ENCODE measurements at places on chromosomes 13 and 19.

DNA sequence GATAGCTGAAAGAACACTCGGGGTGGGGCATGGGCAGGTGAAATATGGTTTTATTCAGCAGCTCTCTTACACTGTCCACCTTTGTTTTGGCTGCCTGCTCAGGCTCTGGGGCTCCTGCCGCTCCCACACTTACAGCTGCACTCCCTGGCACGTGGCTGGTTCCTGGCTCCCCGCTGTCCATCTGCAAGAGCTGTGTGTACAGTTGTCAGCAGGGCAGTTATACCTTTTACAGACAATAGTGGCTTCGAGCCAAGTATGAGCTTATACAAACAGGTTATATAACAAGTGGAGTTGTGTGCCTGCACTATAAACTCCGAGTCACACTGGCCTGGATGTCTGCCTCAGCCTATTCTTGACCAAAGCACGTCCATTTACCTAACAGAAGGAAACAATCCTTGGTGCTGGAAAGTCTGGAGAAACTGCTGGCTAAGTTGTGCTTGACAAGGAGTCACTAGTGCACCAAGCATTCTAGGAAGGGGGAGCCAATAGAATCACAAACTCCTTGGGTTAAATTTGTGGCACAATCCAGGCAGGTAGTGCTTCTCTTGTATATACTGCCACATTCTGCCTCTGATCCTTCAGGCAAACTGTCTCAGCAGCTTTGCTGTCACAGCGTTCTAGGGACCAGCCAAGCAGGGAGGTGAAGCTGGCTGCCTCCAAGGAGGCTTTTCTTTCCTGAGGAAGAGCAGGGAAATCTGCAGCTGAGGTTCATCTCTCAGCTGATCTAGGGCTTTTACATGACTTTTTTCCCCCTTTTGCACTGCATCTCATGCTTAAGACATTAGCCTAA is 68.2 kb downstream of the NHLRC3 start:
- DNase-seq: no peak

- no peak for DNase-seq
Observed at GRCh38 chr19:17149393-17150135, 65.6 kb upstream of the USE1 start.

GRCh38 chr19:17721821-17722220 is 2.5 kb downstream of the MAP1S start:
- DNase-seq: no peak

- DNase-seq: no peak
Observed at GRCh38 chr13:64553411-64554129, 2676.6 kb downstream of the PCDH9 start.

DNA sequence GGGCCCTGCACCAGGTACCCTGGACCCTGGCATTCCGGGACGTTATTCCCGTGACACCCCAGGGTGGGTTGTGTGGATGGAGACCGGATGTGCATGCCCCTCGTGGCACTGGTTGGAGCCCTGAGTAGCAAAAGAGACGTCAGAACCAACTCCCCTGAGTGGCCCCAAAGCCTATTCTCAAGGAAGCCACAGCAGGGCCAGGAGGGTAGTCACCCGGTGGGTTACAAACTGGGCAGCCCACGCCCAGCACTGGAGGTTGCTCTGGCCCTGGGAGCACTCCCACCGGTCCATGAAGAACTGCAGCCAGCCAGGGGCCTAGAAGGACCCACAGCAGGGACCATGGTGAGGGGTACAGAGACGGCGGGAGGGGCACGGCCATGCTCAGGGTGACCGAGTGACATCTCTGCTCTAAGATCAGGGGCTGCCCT is 7.5 kb downstream of the KLF16 start:
- peak; percentile 73 for DNase-seq
